MV-4-11 (cell line): ENCODE measurements at places on chromosomes 3 and 15.

DNA sequence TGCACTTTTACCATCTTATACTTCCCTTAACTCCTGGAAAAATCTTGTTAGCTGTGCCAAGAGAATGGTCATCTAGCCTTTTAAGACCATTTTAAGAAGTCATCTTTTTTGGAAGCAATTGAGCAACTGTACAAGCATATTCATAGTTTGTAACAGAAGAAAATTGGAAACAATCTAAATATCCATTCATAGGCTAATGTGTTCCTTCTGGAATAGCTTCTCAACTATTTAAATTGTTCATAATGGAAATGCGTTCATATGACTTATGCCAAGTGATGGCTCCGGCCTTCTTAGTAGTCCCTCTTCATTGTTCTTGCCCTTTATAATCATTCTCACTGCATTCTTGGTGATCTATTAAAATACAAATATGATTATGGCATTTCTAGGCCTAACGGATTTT, 17.4 kb upstream of the OSBPL11 start:
- DNase-seq, result no peak

DNA sequence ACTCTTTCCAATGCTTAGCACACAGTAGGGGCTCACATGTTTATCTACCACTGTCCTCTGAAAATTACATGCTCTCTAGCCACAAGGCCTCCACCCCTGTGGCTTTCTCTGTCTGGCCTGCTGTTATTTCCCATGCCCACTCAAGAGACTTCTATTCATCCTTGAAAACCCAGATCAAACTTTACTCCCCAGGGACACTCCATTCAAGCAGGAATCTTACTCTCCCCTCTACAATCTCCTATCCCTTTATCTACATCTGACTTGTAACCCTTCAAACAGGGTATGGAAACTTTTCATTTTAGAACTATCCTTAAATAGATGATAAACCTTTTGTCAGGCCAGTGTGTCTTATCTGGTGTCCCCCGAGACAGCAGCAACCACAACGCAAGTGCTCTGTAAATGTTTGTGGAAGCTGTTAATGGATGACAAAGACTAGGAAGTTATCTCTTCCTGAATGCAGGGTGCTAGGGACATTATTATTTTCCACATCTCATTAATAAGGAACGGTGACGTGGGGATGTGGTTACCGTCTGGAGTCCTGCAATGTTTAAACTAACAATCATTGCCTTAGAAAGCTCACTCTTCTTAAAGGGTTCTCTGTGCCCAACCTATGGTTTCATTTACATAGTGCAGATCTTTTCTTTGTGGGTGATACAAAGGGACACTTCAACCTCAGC, 322.3 kb downstream of the ARRDC4 start:
- no peak for DNase-seq

- no peak for DNase-seq
Measured at GRCh38 chr3:26105261-26105660, 315.4 kb downstream of the OXSM start.

GRCh38 chr15:84917452-84917851, 33.0 kb downstream of the SLC28A1 start:
- peak; percentile 2 for DNase-seq

DNA sequence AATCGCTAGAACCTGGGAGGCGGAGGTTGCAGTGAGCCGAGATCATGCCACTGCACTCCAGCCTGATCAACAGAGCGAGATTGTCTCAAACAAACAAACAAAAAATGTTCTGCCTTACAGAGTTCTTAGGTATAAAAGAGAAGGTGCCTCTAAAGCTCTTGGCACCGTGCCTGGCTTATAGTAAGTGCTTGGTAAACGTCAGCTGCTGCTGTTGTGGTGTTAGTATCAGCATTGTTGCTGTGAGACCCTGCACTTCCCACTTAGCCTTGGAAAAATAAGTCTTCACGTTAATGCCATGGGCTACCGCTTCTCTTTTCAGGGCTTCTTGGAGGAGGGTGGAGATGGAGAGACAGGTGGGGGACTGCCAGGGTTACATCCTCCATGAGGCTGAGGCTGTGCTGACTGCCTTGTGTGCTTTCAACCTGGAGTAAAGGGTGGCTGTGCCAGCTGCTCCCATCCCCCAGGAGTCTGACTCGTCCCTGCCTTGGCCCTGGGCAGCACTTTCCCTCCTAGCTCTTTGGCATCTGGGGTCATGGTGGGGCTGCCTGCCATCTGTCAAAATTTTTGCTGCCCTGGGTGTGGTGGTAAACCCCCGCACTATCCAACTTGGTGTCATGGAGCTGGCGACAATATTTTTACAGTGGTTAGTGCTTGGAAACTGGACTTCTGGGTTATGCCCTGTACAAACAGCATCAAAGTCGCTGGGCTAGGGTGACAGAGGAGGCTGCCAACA, 17.8 kb downstream of the FLNB start:
- no peak for DNase-seq

- DNase-seq, result peak; percentile 27
Measured at GRCh38 chr3:77348244-77348855, 308.5 kb downstream of the ROBO2 start.

DNA sequence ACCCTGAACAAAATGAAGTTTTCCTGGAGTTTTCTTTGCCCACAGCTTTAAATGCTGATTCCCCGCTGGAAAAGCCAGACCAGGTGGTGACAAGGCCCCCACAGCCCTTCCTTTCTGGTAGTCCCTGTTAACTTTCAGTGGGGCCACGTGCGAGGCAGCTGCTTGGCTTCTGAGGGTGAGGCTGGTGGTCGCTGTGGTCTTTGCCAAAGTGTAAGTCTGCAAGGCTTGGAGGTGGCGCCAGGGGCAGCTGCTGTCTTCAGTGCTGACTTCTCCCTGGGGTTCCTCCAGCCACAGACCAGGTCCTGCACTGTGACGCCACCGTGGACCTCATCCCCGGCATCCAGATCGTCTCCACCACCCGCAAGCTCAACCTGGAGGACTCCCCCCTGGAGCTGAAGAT, 54.1 kb upstream of the TAMM41 start:
- DNase-seq, result no peak

- DNase-seq, result no peak
Measured at GRCh38 chr3:78872195-78872594, 895.6 kb downstream of the ROBO1 start.

DNA sequence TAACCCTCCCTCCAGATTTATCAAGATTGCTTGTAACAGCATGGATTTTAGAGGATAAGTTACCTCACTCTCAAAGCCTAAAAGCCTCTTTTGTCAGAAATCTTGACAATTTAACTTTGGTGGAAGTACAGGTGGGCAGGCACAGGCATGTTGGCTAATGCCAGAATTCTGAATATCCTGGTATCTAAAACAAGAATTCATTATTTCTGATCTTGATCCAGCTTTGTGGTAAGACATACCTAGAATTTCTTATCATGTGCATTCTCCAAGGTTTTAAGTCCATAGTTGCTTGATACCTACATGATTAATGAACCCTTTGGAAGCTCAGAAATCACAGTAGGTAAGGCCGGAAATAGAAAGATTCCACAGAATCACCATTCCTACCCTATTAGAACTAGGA, 109.9 kb upstream of the TTC14 start:
- no peak for DNase-seq

- peak; percentile 57 for DNase-seq
Measured at GRCh38 chr3:195147649-195148080, 123.3 kb downstream of the XXYLT1 start.

- no peak for DNase-seq
Measured at GRCh38 chr3:157086060-157086750, 73.7 kb downstream of the CCNL1 start.

GRCh38 chr3:106794442-106794841, 582.8 kb upstream of the CCDC54 start:
- no peak for DNase-seq

GRCh38 chr3:71903112-71903495, 118.2 kb upstream of the PROK2 start:
- DNase-seq, result no peak

- DNase-seq, result no peak
Measured at GRCh38 chr3:184642631-184643285, 69.1 kb downstream of the MAGEF1 start.

GRCh38 chr3:150662410-150663200, 41.1 kb downstream of the ERICH6 start:
- DNase-seq, result no peak

DNA sequence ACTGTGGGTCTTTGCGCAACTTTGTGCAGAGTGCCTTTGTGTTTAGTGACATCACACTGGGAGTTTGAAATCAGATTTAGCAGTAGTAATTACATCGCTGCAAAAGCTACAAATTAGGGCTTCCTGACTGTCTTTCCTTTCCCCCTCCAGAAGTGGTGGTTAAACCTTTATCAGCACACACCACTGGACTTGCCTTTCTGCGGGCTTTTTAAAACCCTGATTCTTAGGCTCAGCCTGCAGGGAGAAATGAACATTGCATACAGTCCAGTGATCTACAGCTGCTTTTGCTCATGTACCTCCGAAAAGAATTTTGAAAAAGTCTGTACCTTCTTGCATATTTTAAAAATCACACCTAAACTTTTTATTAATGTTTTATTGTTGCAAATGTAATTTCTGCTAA, 219.7 kb upstream of the NAALADL2 start:
- no peak for DNase-seq

DNA sequence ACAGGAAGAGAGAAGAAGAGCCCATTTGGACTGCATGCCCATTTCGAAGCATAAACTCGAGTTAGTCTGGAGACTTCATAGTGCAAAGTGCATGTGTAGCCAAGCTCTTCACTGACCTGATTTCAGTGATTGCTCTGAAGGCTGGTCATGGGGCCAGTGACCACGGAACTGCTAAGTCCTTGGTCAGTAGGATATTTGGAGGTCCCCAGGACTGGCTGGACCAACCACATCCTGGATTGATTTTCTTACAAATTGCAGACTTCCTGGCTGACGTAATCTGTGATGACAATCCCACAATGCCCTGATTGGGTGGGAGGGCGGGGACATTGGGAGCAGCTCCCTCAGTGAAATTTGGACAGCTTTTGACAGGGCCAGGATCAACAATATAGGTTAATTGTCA, 233.4 kb downstream of the CACNA2D3 start:
- DNase-seq, result no peak

DNA sequence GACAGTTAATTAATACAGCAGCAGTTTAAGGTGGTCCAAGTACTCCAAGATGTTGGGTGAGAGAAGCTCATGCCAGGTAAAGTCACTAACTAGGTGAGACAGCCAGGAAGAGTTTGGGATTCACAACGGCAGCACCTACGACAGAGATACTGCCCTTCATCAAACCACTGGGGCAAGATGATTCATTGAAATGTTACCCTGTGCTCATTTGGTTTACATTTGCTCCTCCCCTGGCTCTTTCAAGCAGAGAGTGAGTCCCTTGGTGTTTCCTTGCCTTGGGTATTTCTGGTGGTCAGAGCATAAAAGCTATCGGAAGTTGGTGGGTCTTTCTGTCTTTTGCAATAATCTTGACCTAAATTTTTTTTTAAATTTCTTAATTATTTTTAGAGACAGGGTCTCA, 19.9 kb upstream of the PDE8A start:
- DNase-seq, result no peak

GRCh38 chr15:88932271-88932874, 19.2 kb upstream of the MFGE8 start:
- DNase-seq, result no peak

DNA sequence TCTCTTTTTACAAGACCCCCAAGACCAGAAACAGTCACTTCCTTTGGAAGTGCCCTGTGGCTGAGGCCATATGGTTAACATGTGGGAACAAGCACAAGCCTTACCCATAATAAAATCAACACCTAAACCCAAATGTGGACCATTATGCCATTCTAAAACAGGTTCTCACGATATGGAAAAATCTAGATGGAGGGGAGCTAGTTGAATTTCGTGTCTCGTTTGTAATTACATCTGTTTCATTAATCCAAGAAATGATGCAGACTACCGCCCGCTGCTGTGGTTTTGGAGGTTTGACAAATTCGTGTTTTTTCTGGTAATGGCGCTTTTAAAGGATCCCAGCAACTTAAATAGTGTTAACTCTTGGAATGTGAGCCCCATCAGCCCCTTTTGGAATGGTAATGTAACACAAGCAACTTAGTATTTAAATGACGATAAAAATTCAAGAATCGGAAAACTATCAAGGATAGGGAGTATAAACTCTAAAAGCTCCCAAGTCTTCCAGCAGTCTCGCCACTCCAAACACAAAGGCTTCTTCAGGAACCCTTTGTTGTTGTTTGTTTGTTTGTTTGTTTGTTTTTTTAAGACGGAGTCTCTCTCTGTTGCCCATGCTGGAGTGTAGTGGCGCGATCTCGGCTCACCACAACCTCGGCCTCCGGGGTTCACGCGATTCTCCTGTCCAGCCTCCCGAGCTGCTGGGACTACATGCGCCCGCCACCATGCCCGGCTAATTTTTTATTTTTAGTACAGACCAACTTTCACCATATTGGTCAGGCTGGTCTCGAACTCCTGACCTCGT, 1.1 kb downstream of the CNBP start:
- peak; percentile 18 for DNase-seq

DNA sequence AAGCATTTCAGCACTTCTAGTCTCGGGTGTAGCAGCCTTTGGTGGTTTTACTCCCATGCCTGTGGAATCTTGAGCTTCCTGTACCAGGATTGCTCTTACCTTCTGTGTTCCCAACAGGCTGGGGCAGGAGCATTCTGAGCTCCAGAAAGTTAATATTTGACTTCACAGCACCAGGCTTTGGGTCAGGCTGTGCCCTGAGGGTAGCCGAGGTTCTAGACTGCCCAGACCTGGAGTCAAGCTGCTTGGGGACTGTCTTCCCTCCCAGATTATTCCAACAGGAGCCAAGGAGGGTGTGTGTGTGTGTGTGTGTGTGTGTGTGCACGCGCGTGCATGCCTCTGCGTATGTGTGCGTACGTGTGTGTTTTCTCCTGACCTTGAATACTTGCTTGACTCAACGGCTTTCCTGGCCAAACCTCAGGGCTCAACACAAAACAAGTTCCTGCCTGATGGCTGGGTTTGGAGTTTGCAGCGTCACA, 94.8 kb downstream of the FLNB start:
- DNase-seq, result no peak

GRCh38 chr3:89562373-89562772, 455.0 kb downstream of the EPHA3 start:
- no peak for DNase-seq

- peak; percentile 86 for DNase-seq
Measured at GRCh38 chr3:10783360-10784351, 32.4 kb upstream of the SLC6A11 start.

GRCh38 chr3:174581558-174581957, 277.6 kb upstream of the NAALADL2 start:
- DNase-seq, result no peak

- no peak for DNase-seq
Measured at GRCh38 chr3:134905647-134905935, 110.5 kb downstream of the EPHB1 start.
